ENCODE measurements at places on chromosomes 1 and 21. TPM values are rescaled to one million over a fixed set of nuclear protein-coding genes. Genes with fewer than 3 reads are reported as not detected.

- H3K27me3 ChIP-seq: no peaks in the 10 kb centered on the region
- H3K4me1 ChIP-seq: peaks cover 55% of the 10 kb centered on the region
- no peak for DNase-seq
- H3K36me3 ChIP-seq: no peaks in the 10 kb centered on the region
- no peak overlapping the region for H3K27ac ChIP-seq
These were observed 7.1 kb downstream of the GFI1 start for GRCh38 chr1:92479587-92479986.

- peaks cover 91% of the 10 kb centered on the region for H3K4me1 ChIP-seq
- no peaks in the 10 kb centered on the region for H3K27me3 ChIP-seq
- peak; percentile 59 for DNase-seq
- no peaks in the 10 kb centered on the region for H3K36me3 ChIP-seq
- peak overlapping the region; percentile 80 for H3K27ac ChIP-seq
These were observed 28.5 kb upstream of the KCNA2 start for GRCh38 chr1:110634455-110635311.

GRCh38 chr1:56285554-56286402 is 293.6 kb downstream of the PLPP3 start:
- no peak overlapping the region for H3K4me3 ChIP-seq
- H3K27ac ChIP-seq: no peak overlapping the region
- no peaks in the 10 kb centered on the region for H3K4me1 ChIP-seq

- no peak overlapping the region for H3K27ac ChIP-seq
- H3K36me3 ChIP-seq: no peaks in the 10 kb centered on the region
- peaks cover 5% of the 10 kb centered on the region for H3K27me3 ChIP-seq
- no peak overlapping the region for H3K4me3 ChIP-seq
- no peak for DNase-seq
These were observed 100.2 kb downstream of the SPATA46 start for GRCh38 chr1:162276493-162276892.

GRCh38 chr1:84344286-84344685 is 42.8 kb downstream of the SAMD13 start:
- no peak for DNase-seq
- H3K4me3 ChIP-seq: no peak overlapping the region
- no peaks in the 10 kb centered on the region for H3K36me3 ChIP-seq
- H3K4me1 ChIP-seq: no peaks in the 10 kb centered on the region
- H3K27ac ChIP-seq: no peak overlapping the region

DNA sequence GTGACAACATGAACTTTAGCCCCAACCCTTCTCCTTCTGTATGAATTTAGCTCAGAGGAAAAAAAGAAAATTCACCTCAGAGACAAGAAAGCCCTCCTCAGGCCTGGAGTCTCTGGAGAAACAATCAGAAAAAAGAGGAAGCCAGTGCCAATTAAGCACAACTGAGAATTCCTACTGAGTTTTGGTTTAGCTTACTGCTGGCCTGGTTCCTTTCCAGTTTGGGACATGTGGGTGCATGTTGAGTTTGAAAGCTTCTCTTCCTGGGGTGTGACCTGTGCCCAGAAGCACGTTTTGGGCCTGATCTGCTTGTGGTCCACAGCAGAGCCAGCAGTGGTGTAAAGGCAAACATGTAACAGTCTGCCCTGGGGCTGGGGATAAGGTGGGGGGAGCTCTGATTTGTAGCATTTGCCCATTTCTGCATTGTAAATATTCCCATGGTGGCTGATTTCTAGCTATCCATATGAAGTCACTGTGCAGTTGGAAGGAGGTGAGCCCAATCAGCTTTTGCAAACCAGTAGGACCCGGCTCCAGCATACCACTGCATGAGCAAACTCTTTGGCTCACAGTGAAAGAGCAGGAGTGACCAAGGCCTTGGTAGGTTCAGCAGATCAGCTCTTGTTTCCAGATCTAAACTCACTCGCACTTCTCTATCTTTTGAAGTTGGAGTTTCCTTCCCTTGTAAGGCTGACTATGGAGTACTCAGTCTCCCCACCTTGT is 4.7 kb upstream of the THEM5 start:
- no peaks in the 10 kb centered on the region for H3K27me3 ChIP-seq
- DNase-seq: no peak
- H3K36me3 ChIP-seq: no peaks in the 10 kb centered on the region
- no peak overlapping the region for H3K27ac ChIP-seq

DNA sequence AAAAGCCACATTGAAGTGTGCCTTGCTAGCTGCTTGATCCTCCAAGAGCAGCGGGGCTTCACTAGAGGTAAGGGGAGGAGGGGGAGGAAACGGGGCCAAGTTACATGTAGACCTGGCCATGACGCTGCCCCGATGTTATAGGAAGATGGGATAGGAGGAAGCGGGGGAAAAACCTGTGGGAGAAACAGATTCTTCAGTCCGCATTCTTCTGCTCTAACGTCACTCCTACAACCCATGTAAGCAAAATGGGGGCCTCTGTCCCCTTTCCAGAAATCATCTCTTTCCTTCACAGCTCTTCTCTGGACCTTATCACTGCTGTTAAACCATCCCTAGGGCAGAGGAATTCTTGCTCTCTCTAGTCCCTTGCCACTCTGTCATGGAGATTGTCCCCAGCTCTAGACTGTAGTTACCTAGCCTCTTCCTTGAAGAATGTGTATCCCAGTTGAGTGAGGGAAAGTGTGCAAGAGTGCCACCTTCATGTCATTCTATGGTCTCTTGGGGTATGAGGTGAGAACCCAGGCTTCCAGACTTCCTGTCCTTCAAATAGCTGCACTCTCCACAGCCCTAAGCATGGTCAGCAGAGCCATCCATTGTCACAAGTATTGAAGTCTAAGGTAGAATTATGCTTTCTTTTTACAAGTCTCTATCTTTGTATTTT is 11.4 kb downstream of the PLEKHO1 start:
- H3K27ac ChIP-seq: no peak overlapping the region
- H3K4me1 ChIP-seq: peaks cover 5% of the 10 kb centered on the region
- no peaks in the 10 kb centered on the region for H3K27me3 ChIP-seq
- DNase-seq: no peak
- peaks cover 39% of the 10 kb centered on the region for H3K36me3 ChIP-seq

DNA sequence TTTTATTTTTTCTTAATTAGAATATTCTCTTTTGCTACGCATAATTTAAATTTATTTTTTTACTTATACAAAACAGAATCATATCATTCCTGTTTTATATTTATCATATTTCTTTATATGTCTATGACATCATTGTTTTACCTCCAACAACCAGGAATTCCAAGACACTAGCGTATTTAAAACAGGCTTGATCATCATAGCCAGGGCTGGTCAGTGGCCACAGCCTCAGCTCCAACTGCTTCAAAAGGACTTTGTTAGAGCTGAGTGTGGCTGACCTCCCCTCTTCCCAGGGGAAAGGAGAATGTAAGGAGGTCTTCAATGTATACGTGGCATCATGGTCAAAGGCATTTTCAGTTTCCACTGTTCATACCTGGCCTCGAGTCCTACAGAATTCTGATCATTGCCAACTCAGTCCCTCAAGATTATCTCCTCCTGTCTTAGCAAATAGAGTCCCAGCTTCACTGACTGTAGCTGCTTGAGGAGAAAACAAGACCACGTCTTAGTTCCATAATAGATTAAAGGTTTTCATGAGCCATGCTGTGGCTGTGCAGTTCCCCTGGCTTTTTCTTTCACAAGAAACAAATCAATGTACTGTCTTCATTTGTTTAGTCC is 444.0 kb downstream of the PTPRC start:
- H3K27me3 ChIP-seq: no peaks in the 10 kb centered on the region
- H3K4me3 ChIP-seq: no peak overlapping the region
- H3K36me3 ChIP-seq: no peaks in the 10 kb centered on the region
- H3K4me1 ChIP-seq: no peaks in the 10 kb centered on the region
- no peak overlapping the region for H3K27ac ChIP-seq

- no peak overlapping the region for H3K4me3 ChIP-seq
- peaks cover 3% of the 10 kb centered on the region for H3K27me3 ChIP-seq
- DNase-seq: no peak
- H3K4me1 ChIP-seq: no peaks in the 10 kb centered on the region
These were observed 34.8 kb downstream of the ZMYND12 start for GRCh38 chr1:42420911-42421585.

- H3K4me1 ChIP-seq: no peaks in the 10 kb centered on the region
- no peak for DNase-seq
- no peaks in the 10 kb centered on the region for H3K36me3 ChIP-seq
- H3K4me3 ChIP-seq: no peak overlapping the region
These were observed 257.1 kb downstream of the KCTD3 start for GRCh38 chr1:215824245-215824644.

- no peaks in the 10 kb centered on the region for H3K27me3 ChIP-seq
- H3K4me3 ChIP-seq: no peak overlapping the region
- peaks cover 43% of the 10 kb centered on the region for H3K36me3 ChIP-seq
- H3K4me1 ChIP-seq: no peaks in the 10 kb centered on the region
These were observed 26.1 kb downstream of the FABP3 start for GRCh38 chr1:31346785-31347184.

DNA sequence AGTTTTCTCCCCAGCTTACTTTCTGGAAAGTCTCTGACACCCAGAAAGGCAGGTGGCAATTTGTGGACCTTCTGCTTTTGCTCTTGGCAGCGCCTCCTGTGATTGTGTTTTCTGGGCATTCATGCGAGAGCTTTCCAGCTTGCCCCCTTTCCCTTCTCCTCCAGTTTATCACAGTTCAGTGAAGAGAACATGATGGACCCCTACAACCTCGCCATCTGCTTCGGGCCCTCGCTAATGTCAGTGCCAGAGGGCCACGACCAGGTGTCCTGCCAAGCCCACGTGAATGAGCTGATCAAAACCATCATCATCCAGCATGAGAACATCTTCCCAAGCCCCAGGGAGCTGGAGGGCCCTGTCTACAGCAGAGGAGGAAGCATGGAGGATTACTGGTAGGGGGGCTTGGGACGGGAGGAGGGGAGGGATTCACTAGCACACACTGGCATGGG is 24.3 kb upstream of the IKBKE start:
- no peak overlapping the region for H3K27ac ChIP-seq
- no peaks in the 10 kb centered on the region for H3K27me3 ChIP-seq
- H3K4me1 ChIP-seq: no peaks in the 10 kb centered on the region
- no peak overlapping the region for H3K4me3 ChIP-seq
- DNase-seq: no peak

DNA sequence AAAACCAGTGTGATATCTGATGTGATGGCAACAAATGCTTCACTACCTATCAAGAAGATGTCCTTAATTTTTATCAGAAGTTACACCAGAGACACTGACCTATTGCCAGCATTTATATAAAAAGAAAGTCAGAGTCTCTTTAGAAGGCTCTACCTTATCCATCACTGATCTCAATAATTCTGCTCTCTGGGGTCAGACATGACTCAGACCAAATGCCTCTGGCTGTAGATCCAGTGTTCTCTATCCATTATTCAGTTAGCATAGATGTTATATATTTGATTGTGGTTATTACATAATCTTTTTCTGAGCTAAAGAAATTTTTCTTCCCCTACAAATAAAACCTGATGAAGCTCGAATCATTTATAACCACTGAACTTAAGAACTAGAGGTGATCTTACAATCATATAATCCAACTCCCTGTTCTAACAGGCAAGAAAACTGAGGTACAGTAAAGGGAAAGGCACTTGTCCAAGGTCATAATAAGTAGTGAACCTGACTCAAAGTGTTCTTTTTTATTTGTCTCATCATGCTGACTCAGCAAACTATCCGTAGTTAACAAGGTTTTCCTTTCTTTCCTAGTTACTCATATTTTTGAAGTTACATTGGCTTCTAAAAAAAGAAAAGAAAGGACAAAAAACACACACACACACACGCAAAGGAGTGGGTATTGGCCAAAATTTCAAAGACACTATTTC is 43.6 kb upstream of the ESRRG start:
- DNase-seq: no peak
- no peaks in the 10 kb centered on the region for H3K36me3 ChIP-seq
- no peaks in the 10 kb centered on the region for H3K27me3 ChIP-seq
- H3K27ac ChIP-seq: no peak overlapping the region
- H3K4me3 ChIP-seq: no peak overlapping the region
- H3K4me1 ChIP-seq: no peaks in the 10 kb centered on the region

- no peak overlapping the region for H3K4me3 ChIP-seq
- H3K36me3 ChIP-seq: no peaks in the 10 kb centered on the region
- H3K27me3 ChIP-seq: no peaks in the 10 kb centered on the region
- no peak for DNase-seq
- no peak overlapping the region for H3K27ac ChIP-seq
- no peaks in the 10 kb centered on the region for H3K4me1 ChIP-seq
These were observed 56.0 kb upstream of the CNIH3 start for GRCh38 chr1:224559981-224560728.

- H3K4me3 ChIP-seq: peak overlapping the region; percentile 37
- no peak overlapping the region for H3K27ac ChIP-seq
- H3K4me1 ChIP-seq: peaks cover 28% of the 10 kb centered on the region
- DNase-seq: peak; percentile 88
- no peaks in the 10 kb centered on the region for H3K36me3 ChIP-seq
These were observed 1.7 kb downstream of the TMCC2 start for GRCh38 chr1:205229399-205229871.

DNA sequence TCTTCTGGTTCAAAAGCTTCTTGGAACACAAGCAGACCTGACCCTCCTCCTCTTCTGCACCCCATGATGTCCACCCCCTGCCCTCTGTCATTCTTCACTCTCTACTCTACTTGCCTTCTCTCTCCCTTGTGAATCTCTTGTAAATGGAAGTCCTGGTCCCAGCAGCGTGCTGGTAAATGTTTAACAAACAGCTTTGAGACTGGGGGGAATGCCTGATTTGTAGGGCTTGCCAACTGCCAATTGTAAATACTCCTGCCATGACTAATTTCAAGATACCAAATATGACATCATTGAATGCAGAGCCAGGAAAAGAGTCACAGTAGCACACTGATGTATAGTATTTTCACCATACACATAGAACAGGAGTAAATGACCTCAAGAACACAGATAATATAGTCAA is 40.9 kb upstream of the LRRN2 start:
- H3K27me3 ChIP-seq: peaks cover 9% of the 10 kb centered on the region
- no peak overlapping the region for H3K27ac ChIP-seq
- no peaks in the 10 kb centered on the region for H3K4me1 ChIP-seq
- no peak overlapping the region for H3K4me3 ChIP-seq

- H3K4me1 ChIP-seq: no peaks in the 10 kb centered on the region
- no peak for DNase-seq
- H3K27ac ChIP-seq: no peak overlapping the region
- H3K36me3 ChIP-seq: peaks cover 2% of the 10 kb centered on the region
- no peaks in the 10 kb centered on the region for H3K27me3 ChIP-seq
These were observed 242.7 kb upstream of the JUN start for GRCh38 chr1:59026472-59026948.

DNA sequence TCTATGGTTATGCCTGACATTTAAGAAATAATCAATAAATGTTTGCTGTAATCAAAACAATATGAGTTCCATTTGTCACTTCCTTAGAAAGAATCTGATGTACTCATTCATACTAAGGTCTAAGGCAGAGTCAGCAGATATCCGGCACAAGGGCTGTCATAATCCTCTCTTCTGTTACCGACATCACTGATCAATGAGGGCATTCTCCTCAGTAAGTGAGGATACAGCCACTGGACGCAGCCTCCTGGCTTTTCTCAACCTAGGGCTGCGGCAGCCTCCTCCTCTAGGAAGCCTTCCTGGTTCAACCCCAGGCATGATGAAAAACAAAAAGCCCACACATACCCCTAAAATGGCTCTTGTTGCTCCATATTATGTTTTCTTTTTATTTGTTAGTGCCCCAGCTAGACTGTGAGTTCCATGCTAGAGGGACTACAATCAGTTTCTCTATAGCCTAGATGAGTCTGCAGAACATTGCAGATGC is 40.7 kb upstream of the TENT5C start:
- H3K4me1 ChIP-seq: no peaks in the 10 kb centered on the region
- no peaks in the 10 kb centered on the region for H3K36me3 ChIP-seq
- no peak overlapping the region for H3K27ac ChIP-seq

GPR25 gene
- 1.2 TPM for total RNA-seq

KCNK2 gene
- total RNA-seq: not detected

BTG2 gene
- 1,002 TPM for total RNA-seq

ERO1B gene
- total RNA-seq: 15.2 TPM

FYB2 gene
- total RNA-seq: not detected

Measured in CD4-positive, CD25-positive, alpha-beta regulatory T cell (primary cell).